Activated B cell treated with CpG ODN at 0.5 μM for 24 hours (primary cell): ENCODE measurements at places on chromosomes 5 and 9. TPM values are rescaled to one million over a fixed set of nuclear protein-coding genes. Genes with fewer than 3 reads are reported as not detected.

- H3K36me3 ChIP-seq: no peaks in the 10 kb centered on the region
- H3K27ac ChIP-seq: no peak overlapping the region
- H3K27me3 ChIP-seq: peaks cover 5% of the 10 kb centered on the region
- H3K4me1 ChIP-seq: no peaks in the 10 kb centered on the region
- DNase-seq: no peak
- no peak overlapping the region for H3K4me3 ChIP-seq
Observed at GRCh38 chr9:8172000-8172399, 372.4 kb upstream of the DMAC1 start.

GRCh38 chr5:179534431-179534830 is 15.9 kb upstream of the RUFY1 start:
- H3K27ac ChIP-seq: peak overlapping the region; percentile 80
- no peaks in the 10 kb centered on the region for H3K27me3 ChIP-seq
- peaks cover 35% of the 10 kb centered on the region for H3K4me1 ChIP-seq
- peak overlapping the region; percentile 77 for H3K4me3 ChIP-seq
- H3K36me3 ChIP-seq: no peaks in the 10 kb centered on the region

Gene TNC
- not detected in 2 replicates for total RNA-seq

DNA sequence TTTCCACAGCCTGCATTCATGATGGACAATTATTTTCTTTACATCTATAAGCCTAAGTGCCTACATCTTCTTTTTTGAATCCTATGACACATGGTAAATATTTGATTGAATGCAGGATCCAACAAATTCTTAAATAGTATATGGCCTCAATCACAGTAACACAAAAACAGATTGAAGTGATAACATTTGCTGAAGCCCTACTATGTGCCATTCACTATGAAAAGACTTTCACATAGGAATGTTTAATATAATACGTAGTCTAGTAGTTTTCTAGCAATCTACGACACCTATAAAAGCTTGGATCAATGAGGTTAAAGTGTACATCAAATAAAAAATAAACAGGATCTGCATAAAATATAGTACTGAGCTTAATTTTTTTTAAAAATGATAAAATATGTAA is 231.0 kb downstream of the AP3B1 start:
- no peak for DNase-seq
- H3K27me3 ChIP-seq: no peaks in the 10 kb centered on the region
- no peak overlapping the region for H3K4me3 ChIP-seq
- peaks cover 36% of the 10 kb centered on the region for H3K36me3 ChIP-seq

GRCh38 chr9:22169727-22170503 is 160.8 kb upstream of the CDKN2B start:
- no peaks in the 10 kb centered on the region for H3K27me3 ChIP-seq
- H3K4me3 ChIP-seq: peak overlapping the region; percentile 0
- H3K27ac ChIP-seq: peak overlapping the region; percentile 81
- peaks cover 58% of the 10 kb centered on the region for H3K4me1 ChIP-seq
- no peak for DNase-seq
